MCF 10A (cell line): ENCODE measurements at places on chromosomes 2 and 18.

DNA sequence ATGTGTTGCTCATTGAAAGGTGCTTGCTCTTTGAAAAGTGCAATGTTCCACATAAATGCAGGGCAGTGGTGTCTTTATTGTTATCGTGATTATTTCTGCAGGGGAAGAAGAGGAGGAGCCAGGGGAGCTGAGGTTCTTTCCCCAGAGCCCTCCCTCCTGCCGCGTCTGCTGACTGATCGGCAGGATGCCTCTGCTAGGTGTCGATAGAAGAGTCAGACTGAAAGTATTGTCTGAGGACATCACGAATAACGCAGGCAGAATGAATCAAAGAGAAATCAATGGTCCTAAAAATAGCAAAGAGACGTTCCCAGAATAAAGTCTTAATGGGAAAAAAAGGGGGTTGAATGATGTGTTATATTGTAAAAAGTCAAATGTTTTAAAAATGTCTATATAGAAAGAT lies 47.4 kb upstream of the SIX3 start:
- DNase-seq: no peak

GRCh38 chr2:9412781-9413180 lies 10.5 kb downstream of the ITGB1BP1 start:
- DNase-seq: no peak

DNA sequence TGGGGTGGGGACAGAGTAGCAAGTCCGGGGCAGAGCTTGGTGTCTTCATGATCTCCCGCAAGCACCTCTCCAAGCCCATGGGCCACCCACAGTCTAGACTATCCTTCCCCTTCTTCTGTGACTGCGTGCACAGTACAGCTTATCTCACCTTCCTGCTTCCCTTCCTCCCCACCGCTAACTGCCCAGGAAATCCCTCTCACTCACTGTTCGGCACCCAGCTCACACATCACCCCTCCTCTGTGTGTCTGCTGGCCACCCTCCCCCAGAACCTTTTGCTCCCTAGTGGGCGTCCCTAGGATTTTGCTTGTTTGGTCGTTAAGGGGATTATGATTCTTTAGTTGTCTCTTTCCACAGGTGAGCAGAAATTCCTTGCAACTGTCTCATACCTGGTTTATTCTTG lies 31.5 kb upstream of the SMAD7 start:
- no peak for DNase-seq

DNA sequence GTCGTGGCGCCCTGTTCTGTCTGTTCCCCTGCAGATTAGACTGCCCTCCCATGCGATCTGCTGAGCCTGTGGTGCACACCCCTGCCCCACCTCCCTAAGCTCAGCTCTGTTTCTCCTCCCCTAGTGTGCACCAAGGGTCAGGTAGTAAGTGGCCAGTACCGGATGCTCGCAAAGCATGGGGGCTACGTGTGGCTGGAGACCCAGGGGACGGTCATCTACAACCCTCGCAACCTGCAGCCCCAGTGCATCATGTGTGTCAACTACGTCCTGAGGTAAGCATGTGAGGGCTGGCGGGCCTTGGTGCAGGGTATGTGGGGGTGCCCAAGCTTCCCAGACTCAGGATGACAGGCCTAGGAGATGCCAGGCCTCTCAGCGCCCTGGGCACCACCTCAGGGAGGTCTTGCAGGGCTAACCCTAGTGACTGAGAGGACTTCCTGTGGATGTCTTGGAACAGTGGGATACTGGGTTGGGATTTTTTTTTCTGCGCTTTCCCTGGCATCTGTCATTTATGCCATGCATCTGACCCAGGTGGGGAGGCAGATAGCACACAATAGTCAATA lies 78.4 kb downstream of the EPAS1 start:
- no peak for DNase-seq
